Right renal pelvis (tissue), 4 donors: ENCODE measurements at places on chromosomes 1 and 21. TPM values are rescaled to one million over a fixed set of nuclear protein-coding genes. Genes with fewer than 3 reads are reported as not detected.
A peak's percentile ranks its signal among the peaks of the same experiment; 100 is the strongest.

The ARMH1 gene
- polyA plus RNA-seq: 5.1 TPM

The DPM3 gene
- 32.0 TPM for polyA plus RNA-seq

The AK5 gene
- polyA plus RNA-seq: 2.8 TPM

The CD2 gene
- polyA plus RNA-seq: 0.45 TPM

The CRABP2 gene
- polyA plus RNA-seq: 106 TPM

The PTCH2 gene
- polyA plus RNA-seq: 6.2 TPM

The TRIM45 gene
- polyA plus RNA-seq: 16.0 TPM

The S100B gene
- polyA plus RNA-seq: 4.1 TPM

The SERBP1 gene
- 389 TPM for polyA plus RNA-seq

The COL16A1 gene
- polyA plus RNA-seq: 52.8 TPM

- no peak for DNase-seq
Measured at GRCh38 chr1:93365813-93366212, 20.1 kb downstream of the DR1 start.

DNA sequence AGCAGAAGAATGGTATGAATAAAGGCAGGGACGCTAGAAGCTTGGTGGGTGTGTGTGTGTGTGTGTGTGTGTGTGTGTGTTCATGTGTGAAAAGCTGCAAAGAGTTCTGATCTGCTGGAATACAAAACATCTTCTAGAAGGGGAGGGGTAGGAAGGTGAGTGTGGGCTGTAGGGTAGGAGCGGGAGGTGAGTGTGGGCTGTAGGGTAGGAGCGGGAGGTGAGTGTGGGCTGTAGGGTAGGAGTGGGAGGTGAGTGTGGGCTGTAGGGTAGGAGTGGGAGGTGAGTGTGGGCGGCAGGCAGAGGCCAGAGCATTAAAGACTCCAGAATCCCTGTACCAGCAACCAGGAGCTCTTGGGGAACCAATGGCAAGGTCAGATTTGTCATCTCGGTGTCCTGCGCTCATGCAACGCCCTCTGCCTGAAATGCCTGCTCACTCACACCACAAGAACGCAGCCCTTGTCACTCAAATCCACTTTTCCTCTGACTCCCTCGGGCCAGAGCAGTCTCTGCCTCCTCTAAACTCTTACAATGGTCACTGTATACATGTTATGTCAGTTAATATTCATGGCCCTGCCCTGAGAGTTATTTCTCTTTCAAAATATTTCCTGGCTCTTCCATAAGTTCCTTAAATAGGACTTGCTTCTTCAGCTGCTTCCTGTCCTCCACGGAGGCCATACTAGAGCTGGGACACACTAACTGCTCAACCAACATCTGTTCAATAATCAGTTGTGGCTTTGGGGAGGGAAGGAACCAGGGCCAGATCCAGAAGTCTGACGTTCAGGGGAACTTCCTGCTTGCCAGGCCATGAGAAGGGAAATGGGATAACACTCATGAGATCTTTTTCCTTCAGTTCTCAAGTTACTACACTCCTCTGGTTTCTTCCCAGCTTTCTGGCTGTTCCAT lies 53.6 kb upstream of the ZNF644 start:
- DNase-seq: no peak

DNA sequence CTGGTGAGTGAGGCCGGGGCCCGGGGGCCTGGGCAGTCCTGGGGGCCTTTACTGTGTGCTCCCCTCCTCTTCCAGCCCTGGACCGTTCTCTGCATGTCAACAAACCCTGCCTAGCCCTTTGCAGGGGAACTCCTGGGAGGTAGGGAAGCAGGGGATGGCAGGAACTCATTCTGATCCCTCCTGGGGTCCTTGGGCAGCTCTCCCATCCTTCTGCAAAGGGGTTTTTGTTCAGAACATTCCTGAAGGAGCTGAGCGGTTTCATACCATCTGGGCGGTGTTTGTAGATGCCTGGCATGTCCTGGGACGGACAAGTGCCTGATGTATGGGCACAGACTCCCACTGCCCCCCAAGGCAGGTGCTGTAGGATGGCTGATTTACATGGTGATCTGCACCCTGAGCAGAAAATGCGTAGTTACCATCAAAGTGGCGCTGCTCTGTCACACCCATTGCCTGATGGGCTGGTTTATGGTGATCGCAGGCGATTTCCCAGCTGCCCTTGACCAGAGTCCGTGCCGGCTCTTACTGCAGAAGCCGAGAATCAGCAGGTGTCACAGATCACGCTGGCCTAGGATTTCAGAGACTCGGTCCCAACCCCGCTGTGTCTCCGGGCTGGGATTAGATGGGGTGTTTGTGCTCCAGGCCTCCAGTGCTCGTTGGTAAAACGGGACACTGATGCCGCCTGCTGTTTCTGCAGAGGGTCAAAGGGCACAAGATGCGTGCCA lies 71.6 kb upstream of the TRAPPC10 start:
- DNase-seq: no peak

GRCh38 chr1:168179438-168180147 lies 831 bp downstream of the TIPRL start:
- DNase-seq: no peak

DNA sequence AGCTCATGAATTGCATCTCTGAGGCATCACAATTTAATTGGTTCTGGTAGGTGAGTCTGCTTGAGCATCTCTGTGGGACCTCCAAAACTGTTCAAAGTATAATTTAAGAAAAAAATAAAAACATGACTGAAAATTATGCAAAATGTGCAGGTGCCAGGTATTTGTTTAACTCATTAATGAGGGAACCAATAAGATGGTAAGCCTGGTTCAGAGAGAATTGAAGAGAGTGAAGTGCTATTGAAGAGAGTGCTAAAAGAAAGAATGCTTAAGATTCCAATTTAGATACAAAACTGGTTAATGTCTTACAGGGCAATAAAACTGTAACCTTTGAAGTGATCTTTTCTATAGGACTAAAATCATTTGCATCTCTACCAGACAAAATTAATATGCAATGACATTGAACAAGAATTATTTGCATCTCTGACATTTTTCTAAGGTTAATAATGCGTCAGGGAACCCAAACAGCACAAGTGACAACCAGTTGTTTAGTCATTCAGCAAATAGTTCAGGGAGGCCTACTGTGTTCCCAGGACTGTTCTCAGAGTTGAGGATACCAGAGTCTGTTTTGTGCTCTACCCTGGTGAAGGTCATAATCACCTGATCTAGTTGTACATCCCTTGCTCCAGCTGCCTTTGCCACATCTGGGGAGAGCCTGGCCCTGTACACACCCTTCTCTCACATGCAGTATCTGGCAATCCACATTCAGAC lies 183.5 kb downstream of the PATJ start:
- DNase-seq: no peak

DNA sequence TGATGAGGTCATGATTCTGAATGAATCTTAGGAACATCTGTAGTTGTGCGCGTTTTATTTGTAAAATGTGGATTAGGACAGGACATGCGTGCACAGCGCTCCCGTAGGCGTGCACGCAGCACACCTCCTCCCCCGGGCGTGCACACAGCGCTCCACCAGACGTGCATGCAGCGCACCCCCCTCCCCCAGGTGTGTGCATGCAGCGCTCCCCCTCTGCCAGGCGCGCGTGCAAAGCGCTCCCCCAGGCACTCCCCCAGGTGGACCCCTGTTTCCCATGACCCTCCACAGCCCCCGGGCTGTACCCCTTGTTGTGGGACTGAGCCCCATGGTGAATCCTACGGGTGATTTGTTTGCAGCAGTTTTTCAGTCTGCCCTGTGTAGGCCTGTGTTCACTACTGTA lies 61.6 kb downstream of the S100B start:
- DNase-seq: no peak

GRCh38 chr1:11802973-11803885 lies 2.5 kb downstream of the MTHFR start:
- DNase-seq: peak; percentile 84

DNA sequence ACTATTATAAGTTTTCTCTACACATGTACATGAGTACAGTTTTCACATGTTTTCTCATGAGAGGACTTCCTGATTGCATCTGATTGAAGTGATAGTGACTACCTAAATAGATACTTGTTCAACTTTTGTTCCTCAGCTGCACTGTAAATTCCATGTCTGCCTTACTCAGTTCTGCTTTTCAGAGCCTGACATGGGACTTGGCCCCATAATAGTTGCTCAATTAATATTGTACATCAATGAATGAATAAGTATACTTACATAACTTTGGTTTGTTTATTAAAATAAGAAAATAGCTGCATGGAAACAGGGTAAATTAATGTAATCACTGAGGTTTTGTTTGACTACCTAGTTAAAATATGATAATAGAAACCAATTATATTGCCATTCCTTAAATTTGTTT lies 78.7 kb downstream of the HMCN1 start:
- no peak for DNase-seq

GRCh38 chr1:159974350-159974965 lies 20.4 kb upstream of the SLAMF9 start:
- DNase-seq: no peak

DNA sequence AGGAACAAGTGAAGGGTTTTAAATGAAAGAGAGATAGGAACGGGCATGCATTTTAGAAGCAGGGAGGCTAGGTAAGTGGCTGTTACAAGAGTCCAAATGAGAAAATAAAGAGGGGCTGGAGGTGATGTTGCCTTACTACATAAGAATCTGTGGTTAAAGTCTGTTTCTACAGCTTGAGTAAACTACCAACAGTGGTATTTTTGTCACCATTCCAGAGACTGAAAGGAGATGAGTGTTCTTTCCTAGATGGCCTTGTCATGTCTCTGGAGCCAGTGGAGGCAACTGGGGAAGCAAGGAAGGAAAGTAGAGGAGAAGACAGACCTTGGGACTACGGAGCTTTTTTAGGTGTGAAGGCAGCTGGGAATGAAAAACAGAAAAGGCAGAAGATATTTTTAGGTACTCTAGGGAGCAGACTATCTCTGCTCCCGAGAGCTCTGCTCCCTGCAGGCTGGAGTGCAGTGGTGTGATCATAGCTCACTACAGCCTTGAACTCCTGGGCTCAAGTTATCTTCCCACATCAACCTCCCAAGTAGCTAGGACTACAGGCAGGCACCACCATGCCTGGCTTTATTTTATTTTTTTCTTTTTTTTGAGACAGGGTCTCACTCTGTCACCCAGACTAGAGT lies 12.2 kb downstream of the HDAC1 start:
- DNase-seq: no peak
